ENCODE measurements at places on chromosomes 13 and 19.
A peak's percentile ranks its signal among the peaks of the same experiment; 100 is the strongest.

DNA sequence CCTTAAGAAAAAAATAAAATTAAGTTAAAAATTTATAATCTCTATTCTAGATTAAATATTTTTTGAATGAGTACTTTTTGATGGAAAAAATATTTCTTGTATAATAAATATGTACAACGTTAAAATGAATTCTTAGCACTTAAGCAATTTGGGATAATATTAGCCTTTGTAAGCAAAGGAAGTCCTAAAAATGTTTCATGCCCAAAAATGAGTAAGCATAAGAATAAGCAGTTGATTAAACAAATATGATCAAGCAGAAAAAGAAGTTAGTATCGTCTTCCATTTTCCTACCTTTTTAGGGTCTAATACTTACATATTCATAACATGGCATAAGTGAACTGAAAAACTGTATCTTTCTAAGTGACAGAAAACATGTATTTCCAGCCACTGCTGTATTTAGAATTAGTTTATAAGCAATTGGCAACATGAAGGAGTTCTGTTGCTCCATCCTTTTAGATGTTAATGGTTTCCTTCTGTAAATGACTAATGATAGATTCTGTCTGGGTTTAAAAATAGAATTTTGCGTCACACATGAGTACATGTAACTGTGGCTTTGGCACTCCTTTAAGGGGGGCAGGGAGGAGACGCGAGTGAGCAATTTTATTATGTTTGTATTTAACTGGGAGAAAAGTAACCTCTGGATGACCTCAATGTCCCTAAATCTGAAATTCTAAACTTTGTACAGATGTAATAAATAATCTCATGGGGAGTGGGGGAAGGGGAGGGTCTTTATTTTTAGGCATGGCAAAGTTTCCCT is 237.4 kb downstream of the RGCC start:
- no peak for DNase-seq

DNA sequence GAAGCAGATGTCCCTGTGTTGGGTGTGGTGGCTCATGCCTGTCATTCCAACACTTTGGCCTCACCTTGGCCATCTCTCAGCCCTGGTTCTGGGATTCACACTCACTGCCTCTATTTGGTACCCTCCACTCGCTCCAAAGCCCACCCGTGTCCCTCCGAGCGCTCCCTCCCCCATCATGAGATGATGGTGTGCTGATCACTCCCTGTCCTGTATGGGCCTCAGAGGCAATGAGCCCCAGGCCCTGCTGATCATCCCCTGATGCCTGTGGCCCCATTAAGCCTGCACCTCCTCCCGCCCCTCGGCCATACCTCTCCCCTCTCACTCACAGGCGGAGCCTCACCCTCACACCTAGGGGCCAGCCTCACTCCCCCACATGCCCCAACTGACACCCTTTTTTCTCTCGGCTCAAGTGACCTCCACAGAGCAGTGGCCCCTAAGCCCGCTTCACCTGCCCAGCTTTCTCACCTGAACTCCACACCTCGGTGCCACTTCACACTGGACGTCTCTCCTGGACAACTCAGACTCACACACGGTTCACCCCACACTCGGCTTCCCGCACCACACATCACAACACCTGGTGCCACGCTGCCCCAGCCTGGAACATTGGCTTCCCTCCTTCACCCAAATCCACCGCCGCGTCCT is 114.5 kb downstream of the STK24 start:
- no peak for DNase-seq

DNA sequence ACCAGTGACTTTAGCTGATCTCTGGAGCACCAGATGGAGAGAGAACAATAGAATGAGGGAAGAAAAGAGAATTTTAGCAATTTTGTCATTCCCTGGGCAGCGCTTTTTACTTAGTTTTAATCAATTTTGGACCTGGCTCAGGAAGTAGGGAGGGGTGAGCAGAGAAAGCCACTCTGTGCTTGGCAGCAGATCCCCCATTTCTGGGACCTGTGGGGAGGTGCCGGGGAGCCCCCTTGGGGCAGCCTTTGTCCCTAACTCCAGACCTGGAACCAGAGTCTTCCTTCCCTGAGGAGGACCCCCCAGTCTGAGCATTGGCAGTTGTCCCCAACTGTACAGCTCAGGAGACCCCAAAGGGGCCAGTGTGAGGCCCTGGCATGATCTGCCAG is 10.5 kb downstream of the LYL1 start:
- no peak for DNase-seq

DNA sequence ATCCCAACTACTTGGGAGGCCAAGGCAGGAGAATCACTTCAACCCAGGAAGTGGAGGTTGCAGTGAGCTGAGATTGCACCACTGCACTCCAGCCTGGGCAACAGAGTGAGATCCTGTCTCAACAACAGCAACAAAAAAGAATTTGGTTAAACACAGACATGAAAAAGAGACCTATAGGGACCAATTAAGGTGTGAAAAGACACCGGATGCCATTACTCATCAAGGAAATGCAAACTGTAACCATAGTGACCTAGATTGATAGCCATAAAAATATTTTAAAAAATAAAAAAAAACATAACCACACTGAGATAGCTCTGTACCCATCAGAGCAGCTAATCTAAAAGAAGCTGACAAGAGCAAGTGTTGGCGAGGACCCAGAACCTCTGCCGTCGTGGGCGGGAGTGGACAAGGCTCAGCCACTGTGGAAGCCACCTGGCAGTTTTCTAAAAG is 37.1 kb upstream of the ISYNA1 start:
- no peak for DNase-seq

DNA sequence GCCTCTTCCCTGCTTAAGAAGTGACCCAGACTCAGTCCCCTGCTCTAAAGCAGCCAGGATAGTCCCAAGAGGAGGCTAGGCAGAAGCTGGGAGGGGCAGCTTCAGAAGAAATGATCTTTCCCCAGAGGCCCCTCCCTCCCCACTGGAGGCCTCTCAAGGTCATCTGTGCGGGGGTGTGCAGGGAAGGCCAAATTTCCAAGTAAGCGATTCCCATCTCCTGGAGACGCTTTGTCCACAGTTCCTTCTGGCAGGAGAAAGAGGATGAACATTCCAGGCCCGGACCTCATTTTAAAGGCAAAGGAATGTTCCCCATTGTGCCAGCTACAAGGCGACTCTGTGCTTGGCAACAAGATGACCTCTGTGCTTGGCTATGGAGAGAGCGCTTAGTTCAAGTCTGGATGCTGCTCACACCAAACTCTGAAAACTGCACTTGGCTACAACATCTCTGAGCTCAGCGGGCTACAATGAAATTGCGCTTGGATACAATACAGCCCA is 23.5 kb downstream of the COL5A3 start:
- no peak for DNase-seq

- no peak for DNase-seq
Observed at GRCh38 chr19:30053558-30053957, 111.5 kb downstream of the URI1 start.

DNA sequence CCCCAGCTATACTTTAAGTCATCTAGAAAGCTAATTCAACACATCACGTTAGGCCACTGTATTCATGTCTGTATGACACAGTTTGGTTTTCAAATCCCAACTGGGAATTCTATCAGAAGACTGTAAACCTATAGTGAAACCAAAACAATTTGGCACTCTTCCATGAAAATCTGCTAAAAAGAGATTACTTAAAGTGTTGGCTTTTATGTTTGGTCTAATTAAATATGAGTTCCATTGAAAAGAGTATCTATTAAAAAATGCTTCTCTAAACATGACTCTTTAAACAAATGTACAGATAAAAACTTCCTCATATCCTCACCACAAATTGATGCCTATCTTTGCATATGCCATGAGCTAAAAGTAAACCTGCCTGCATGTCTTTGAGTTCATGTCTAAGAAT is 25.4 kb downstream of the PCDH9 start:
- DNase-seq, result no peak

- no peak for DNase-seq
Observed at GRCh38 chr19:10625003-10625761, at the start of gene SLC44A2. TSS of gene SLC44A2 (plus strand) at chr19:10625553. CDS start at chr19:10625634, 81 bp downstream.

- no peak for DNase-seq
Observed at GRCh38 chr13:27622881-27623280, 1.2 kb downstream of the POLR1D start.

- no peak for DNase-seq
Observed at GRCh38 chr19:35845215-35846037, 6.9 kb downstream of the NPHS1 start.

GRCh38 chr13:50889317-50889716 is 20.3 kb upstream of the RNASEH2B start:
- DNase-seq, result no peak

DNA sequence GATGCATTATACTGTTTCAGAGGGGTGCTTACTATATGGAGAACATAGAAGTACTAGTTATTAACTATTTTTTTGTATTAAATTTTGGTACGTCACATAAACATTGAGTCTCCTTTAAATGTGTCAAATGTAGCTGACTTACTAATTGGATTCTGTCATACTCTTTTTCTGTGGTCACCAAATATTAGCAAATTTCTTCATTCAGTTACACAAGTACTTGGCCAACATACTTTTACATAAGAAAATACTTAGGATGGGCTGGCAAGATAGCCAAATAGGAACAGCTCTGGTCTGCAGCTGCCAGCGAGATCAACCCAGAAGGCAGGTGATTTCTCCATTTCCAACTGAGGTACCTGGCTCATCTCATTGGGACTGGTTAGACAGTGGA is 19.2 kb downstream of the LPAR6 start:
- no peak for DNase-seq

GRCh38 chr13:31499274-31499673 is 240.1 kb upstream of the RXFP2 start:
- DNase-seq, result no peak

DNA sequence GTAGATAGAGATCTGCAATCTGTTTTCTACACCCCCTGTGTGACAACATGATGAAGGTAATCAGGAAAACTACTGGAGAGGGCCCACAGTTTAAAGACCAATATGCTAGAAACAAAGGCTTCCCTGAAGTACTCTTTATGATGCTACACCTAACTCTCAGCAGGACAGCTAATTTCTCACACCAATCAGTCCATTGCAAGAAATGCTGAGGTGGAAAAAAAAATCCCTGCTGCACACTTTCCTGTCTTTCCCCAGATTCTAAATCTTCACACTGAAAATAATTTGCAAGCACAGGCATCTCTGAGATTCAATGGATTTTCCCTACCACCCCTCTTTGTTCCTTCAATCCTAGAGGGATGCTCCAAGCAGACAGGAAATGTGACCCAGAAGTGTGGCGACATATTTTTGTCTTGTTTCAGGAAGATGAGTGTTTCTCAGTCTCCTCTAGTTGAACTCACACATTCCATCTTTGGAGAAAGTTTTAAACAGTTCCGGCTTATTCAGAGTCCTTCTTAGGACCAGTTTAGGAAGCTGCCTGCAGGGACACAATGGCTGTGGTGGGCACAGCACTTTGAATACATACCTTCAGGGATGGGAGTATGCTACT is 671.6 kb downstream of the DIAPH3 start:
- DNase-seq, result no peak

DNA sequence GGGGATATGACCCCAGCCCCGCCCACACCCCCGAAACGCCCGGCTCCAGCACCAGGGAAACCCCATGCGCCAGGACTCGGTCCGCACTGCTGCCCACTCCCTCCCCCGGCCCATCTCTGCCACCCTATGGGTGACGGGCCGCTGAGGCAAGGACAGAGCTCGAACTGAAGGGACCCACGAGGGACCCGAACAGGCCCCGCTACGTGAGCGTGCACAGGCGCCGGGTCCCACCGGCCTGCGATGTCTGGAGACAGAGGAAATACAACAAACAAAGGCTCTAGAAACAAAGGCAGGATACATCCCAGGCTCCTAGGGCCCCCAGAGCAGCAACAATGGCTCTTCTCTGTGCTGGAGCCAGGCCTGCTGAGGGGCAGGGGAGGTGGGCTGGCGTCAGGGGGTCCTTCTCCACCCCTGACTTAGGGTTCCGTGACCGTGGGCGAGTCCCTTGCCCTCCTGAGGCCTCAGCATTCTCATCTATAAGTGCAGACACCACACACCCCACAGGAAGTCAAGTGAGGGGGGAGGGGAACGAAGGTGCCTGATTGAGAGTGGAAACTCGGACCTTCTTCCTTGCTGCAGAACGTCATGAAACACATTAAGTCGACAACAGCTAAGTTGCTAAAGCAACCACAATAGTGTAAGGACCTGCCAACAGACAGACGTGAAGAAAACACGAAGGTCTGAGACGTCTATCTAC is 3.1 kb downstream of the ABHD17A start:
- peak; percentile 74 for DNase-seq

DNA sequence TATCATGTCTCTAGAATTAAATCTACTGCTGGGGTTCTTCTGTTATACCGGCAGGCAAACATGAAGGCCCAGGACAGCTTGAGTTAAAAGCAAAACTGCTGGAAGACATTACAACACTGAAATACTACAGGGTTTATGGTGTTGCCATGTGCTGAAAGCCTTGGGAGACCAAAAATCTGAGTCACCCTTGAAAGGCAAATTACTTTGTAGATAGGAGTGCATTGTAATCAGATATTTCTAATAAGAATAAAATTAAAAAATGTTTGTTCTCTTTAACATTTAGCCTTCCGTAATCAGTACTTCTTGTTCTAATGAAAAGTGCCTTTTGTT is 181.3 kb downstream of the PCDH9 start:
- no peak for DNase-seq

GRCh38 chr19:18204394-18205199 is 755 bp upstream of the RAB3A start:
- peak; percentile 16 for DNase-seq

DNA sequence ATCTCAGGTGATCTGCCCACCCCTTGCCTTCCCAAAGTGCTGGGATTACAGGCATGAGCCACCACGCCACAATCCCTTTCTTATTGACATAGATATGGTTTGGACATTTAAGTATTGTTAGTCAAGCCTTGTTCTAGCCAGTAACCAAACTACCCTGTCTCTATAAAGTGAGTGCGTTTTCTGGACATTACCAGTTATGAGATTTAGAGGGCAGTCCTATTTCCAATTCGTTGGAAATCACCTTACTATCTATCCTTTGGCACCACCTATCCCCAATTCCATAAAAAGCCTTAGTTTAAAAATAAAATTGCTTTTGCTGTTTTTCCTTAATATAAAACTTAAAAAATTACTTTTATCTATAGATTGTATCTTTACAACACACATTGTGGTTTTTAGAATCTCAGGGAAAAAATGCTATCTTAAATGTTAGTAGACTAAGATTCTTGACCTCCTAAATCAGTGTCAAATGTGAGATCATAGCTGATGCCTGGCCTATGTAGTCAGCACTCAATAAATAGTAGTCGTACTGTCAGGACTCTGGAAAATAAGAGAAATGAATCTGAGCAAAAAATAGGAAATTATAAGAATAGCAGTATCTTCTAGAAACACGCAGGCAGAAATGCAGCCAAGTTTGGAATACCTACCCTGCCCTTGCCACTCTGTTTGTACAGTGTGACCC is 57.0 kb downstream of the NUFIP1 start:
- DNase-seq, result no peak

- no peak for DNase-seq
Observed at GRCh38 chr13:88112526-88112925, 441.4 kb downstream of the SLITRK5 start.

GRCh38 chr13:28890712-28891111 is 70.6 kb downstream of the MTUS2 start:
- DNase-seq, result no peak

DNA sequence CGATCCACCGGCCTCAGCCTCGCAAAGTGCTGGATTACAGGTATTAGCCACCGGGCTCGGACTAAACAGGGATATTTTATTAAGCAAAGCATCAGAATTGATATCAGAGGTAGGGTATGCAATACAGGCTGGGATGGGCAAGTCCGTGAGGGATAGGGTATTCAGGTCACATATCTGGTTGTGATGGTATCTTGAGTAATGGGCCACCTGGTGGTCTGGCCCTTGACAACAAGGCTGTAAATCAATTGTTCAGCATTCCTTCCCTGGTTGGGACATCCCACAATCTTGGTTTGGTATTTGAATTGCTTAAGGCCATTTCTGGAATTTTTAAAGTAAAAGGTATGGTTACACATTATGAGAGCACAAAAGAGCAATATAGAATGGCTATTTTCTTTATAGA is 1588.0 kb downstream of the SLITRK1 start:
- DNase-seq, result no peak

Data from T follicular helper cell (primary cell).